Cortex of kidney (tissue), 1 donor: ENCODE measurements at places on chromosomes 2 and 18.

- no peak for DNase-seq
These were observed 153.2 kb downstream of the WDR7 start for GRCh38 chr18:56804395-56804794.

DNA sequence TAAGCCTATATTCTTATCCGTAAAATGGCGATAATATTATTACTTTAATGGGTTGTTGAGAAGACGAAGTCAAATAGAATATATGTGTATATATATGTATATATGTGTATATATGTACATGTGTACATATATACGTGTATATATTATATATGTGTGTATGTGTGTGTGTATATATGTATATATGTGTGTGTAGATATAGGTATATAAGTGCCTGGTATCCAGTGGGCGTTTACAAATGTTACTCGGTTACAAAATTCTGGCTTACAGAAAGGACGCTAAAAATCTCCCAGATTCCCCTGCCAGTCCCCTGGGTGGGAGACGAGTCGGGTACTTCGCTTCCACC lies 295 bp upstream of the MTX2 start:
- DNase-seq: no peak

DNA sequence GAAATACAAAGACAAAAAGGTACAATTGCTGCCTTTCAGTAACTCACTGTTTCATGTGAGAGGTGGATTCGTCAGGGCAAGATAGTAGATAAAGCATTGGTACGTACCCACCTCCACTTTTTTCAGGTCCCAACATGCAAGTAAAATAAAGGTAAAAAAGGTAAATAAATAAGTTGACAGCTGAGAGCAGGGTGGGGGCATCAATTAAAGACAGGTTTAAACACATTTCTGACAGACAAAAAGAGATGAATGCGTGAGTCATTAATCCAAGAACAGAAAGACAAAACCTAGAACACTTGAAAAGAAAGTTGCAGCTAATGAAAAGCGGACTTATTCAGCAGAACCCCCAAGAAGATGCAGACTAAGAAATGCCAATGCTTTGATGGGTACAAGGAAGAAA lies 979.6 kb upstream of the CDH2 start:
- no peak for DNase-seq

GRCh38 chr18:64639536-64639935 lies 490.6 kb upstream of the LINC00305 start:
- DNase-seq: no peak

DNA sequence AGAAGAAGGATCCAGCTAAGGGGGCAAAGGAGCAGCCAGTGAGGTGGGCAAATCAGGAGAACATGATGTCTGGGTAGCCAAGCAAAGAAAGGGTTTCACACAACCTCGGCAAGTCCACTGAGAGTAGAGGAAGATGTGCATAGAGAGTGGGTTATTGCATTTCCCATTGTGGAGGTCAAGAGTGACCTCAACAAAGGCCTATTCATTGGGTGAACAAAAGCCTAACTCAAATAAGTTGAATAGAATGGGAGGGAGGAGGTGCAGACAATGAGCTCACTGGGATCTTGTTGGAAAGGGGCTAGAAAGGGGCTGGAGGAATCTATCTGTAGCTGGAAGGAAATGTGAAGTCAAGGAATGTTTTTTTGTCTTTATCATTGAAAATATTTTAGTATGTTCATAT lies 14.0 kb upstream of the PDCL3 start:
- DNase-seq: no peak

- no peak for DNase-seq
These were observed 349.0 kb downstream of the TXNL1 start for GRCh38 chr18:56289381-56289780.

DNA sequence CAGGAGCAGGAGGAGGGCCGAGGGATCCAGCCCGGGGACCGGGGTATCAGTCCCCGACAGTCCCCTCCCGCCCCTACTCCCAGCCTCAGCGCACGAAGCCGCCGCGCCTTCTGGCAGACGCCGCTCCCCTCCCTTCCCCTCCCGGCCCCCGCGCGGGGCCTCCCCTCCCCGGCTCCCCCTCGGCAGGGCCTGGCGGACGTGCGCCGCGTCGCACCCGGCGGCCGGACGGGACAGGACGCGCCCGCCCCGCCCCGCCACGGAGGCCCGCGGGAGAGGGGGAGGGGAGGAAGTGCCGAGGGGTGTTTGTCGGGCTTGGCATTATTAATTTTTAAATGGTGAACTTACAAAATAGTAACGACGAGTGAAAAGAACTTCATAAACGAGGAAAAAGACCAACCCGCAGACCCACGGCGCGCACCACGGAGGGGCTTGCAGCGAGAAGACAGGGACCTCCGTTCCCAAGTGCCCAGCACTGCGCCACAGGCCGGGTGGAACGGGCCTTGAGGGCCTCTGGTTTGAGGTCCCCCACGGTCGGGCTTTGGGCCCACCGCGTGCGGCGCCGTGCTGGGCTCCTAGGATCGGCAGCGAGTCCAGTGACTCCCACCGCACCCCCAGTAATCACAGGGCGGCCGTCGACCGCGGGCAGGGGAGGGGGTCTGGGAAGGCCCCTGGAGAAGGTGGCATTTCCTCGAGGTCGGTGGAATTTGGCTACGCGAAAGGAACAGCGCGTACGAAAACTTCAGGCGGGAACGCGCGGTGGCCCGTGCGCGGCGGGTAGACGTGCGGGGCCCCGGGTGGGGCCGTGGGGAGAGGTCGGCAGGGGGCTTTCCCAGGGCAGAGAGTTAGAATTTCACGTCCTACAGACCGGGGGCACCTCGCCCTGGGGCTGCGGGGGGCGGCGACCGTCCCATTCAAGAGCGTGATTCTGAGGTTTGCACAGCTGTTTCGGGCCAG lies 954 bp upstream of the CTDSP1 start:
- no peak for DNase-seq

DNA sequence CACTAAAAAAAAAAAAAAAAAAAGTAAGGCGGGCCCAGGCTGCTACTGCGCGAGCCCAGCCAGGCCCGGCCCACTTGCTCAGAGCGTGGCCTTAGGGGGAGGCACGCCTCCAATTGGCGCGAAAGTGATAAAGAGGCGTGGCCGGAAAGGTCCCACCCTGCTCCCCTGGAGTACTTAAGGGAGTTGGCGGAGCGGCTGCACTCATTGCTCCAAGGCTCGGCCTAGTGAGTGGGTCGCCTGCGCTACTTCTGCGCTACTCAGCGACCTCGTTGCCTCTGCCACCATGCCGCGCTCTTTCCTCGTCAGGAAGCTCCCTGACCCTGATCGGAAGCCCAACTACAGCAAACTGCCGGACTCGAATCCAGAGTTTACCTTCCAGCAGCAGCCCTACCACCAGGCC lies 36.9 kb downstream of the UNC80 start:
- DNase-seq: no peak
